ENCODE measurements at places on chromosomes 5 and 9. TPM values are rescaled to one million over a fixed set of nuclear protein-coding genes. Genes with fewer than 3 reads are reported as not detected.

The TMEM252 gene
- total RNA-seq, result not detected

The DAB2IP gene
- total RNA-seq, result 126 TPM

The DNAJC18 gene
- total RNA-seq, result 3.6 TPM

The PCDHA9 gene
- total RNA-seq, result 0.19 TPM

The TRPM6 gene
- 15.1 TPM for total RNA-seq

The SLCO6A1 gene
- not detected for total RNA-seq
